CD4-positive, CD25-positive, alpha-beta regulatory T cell (primary cell): ENCODE measurements at places on chromosomes 2 and 18. TPM values are rescaled to one million over a fixed set of nuclear protein-coding genes. Genes with fewer than 3 reads are reported as not detected.

Gene SH3BP4
- 0.37 TPM for total RNA-seq

Gene DLGAP1
- total RNA-seq = 5.4 TPM

DNA sequence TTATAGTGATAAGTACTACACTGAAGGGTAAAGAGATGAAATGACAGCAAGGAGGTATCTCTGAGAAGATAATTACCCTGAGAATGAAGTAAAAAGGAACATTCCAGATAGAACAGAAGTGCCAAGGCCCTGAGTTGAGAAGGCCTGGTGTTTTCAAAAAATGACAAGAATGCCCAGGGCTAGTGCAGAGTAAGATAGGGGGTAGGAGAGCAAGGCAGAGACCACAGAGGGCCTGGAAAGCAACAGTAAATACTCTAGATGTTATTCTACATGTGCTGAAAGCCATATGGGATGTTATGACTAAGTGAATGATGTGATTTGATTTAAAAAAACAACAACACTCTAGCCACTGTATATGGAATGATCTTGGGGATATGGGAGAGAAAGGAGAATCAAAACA lies 52.3 kb downstream of the BAZ2B start:
- DNase-seq = no peak

DNA sequence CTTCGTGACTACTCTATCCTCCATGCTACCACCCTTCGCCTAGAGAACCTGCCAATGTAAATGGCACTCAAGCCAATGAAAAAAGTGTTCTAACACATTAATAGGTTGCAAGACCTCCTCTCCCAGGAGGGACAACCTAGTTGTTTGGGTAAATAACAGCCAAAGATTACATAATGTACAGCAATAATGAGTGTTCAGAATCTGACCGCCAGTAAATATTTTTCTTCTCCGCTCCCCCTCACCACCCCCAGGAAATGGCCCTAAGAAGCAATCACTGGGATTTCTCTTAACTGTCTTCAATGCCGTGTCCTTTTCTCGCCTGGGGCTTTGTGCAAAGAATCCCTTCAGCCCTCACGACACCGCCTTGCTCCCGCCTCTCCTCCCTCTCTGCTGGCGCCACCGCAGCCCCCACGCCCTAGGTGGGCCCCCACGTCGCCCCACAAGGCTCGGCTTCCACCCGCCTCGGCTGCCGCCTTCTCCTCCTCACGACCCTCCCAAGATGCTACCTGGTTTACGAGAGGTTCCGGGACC lies 458 bp downstream of the HYCC2 start:
- DNase-seq = no peak

GRCh38 chr2:121137571-121137970 lies 147.4 kb downstream of the TFCP2L1 start:
- no peak for DNase-seq

Gene ABCB11
- total RNA-seq = not detected

- DNase-seq = no peak
Observed at GRCh38 chr2:96493072-96493471, 12.1 kb downstream of the NEURL3 start.

DNA sequence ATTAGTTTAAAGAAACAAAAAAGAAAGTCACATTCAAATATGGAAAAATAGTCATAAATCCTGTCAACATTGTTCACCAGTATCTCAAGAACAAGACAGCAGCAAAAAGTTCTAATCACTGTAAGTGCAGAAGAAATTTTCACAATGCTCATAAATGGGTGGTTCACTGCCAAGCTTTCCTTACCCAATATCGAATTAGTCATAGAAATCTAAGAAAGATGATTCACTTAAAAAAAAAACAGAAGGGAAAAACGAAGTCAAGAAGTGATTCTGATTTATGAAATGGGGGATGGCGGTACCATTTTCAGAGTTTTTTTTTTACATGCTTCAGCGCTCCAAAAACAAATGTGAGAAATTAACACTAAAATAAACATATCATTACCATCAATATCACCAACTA lies 156.7 kb downstream of the EXOC6B start:
- no peak for DNase-seq

Gene GYPC
- total RNA-seq = 75.2 TPM

- peak; percentile 43 for DNase-seq
Observed at GRCh38 chr2:28681158-28681571, 70.5 kb upstream of the PPP1CB start.

Gene POMC
- total RNA-seq = 3.8 TPM

Gene CHRND
- not detected for total RNA-seq

- no peak for DNase-seq
Observed at GRCh38 chr2:217604527-217605194, 398.1 kb downstream of the TNS1 start.

- no peak for DNase-seq
Observed at GRCh38 chr2:24411488-24412151, 51.3 kb upstream of the ITSN2 start.
